ENCODE measurements at places on chromosomes 1 and 21. TPM values are rescaled to one million over a fixed set of nuclear protein-coding genes. Genes with fewer than 3 reads are reported as not detected.

The FAM72A gene
- 3.8 TPM for total RNA-seq

The PLA2G4A gene
- 11.1 TPM for total RNA-seq

The AKR7A2 gene
- 85.5 TPM for total RNA-seq

The PIK3C2B gene
- total RNA-seq = 44.6 TPM

The FAM151A gene
- not detected for total RNA-seq

The PIGR gene
- 23.3 TPM for total RNA-seq

The PBX1 gene
- total RNA-seq = 141 TPM

The CELSR2 gene
- 35.2 TPM for total RNA-seq

The CD48 gene
- total RNA-seq = 2.6 TPM

The TSPAN2 gene
- 7.3 TPM for total RNA-seq

The RGSL1 gene
- not detected for total RNA-seq

The KRTAP13-2 gene
- not detected for total RNA-seq

The HSD3B1 gene
- not detected for total RNA-seq

The CYP4X1 gene
- 6.3 TPM for total RNA-seq

The TCP10L gene
- total RNA-seq = 5.5 TPM

The ARHGEF19 gene
- total RNA-seq = 12.5 TPM

The CDC42 gene
- total RNA-seq = 230 TPM

The TENT5C gene
- total RNA-seq = 29.2 TPM

The FALEC gene
- total RNA-seq = not detected

The NRAS gene
- 42.1 TPM for total RNA-seq

The PFKL gene
- total RNA-seq = 162 TPM

The KRTAP7-1 gene
- not detected for total RNA-seq

The RUNX1 gene
- 6.4 TPM for total RNA-seq

The S100A8 gene
- 23.5 TPM for total RNA-seq

The FMOD gene
- total RNA-seq = 137 TPM

The OLIG1 gene
- total RNA-seq = 0.38 TPM

The TMIGD3 gene
- total RNA-seq = 1.2 TPM

The AMPD1 gene
- total RNA-seq = 0.71 TPM

The BSND gene
- total RNA-seq = not detected

The S100A3 gene
- total RNA-seq = 1.0 TPM

The C1orf87 gene
- total RNA-seq = not detected

The CELA2A gene
- not detected for total RNA-seq

The CCDC27 gene
- not detected for total RNA-seq

The TRIM46 gene
- total RNA-seq = 5.7 TPM

The RNF187 gene
- 74.6 TPM for total RNA-seq

The MMEL1 gene
- total RNA-seq = 2.4 TPM

The KRTAP11-1 gene
- not detected for total RNA-seq

The NUAK2 gene
- 7.4 TPM for total RNA-seq

The FCRL2 gene
- total RNA-seq = 0.27 TPM

The MATN1 gene
- total RNA-seq = 0.33 TPM

The VCAM1 gene
- 17.2 TPM for total RNA-seq

The SLC30A1 gene
- 26.3 TPM for total RNA-seq

The SGIP1 gene
- 108 TPM for total RNA-seq

The TAS1R3 gene
- 0.77 TPM for total RNA-seq

Data from camera-type eye (tissue), 1 donor.